SJSA1 (cell line): ENCODE measurements at places on chromosomes 1 and 21. TPM values are rescaled to one million over a fixed set of nuclear protein-coding genes. Genes with fewer than 3 reads are reported as not detected.

Gene ELAPOR1
- total RNA-seq: 0.63 and 1.2 TPM in 2 replicates

Gene E2F2
- total RNA-seq: 7.3 and 12.3 TPM in 2 replicates

Gene FAM72A
- total RNA-seq: 5.9 and 7.2 TPM in 2 replicates

Gene PLA2G2E
- total RNA-seq: not detected in 2 replicates

Gene PLEKHN1
- total RNA-seq: 0.34 TPM in 1 of 2 replicates, not detected in the other

Gene KCNH1
- 0.58 and 2.7 TPM in 2 replicates for total RNA-seq

GRCh38 chr1:52386458-52386857 lies 17.8 kb downstream of the ORC1 start:
- no peak for DNase-seq

- DNase-seq: no peak
Measured at GRCh38 chr1:19325958-19326747, 14.0 kb downstream of the SLC66A1 start.

DNA sequence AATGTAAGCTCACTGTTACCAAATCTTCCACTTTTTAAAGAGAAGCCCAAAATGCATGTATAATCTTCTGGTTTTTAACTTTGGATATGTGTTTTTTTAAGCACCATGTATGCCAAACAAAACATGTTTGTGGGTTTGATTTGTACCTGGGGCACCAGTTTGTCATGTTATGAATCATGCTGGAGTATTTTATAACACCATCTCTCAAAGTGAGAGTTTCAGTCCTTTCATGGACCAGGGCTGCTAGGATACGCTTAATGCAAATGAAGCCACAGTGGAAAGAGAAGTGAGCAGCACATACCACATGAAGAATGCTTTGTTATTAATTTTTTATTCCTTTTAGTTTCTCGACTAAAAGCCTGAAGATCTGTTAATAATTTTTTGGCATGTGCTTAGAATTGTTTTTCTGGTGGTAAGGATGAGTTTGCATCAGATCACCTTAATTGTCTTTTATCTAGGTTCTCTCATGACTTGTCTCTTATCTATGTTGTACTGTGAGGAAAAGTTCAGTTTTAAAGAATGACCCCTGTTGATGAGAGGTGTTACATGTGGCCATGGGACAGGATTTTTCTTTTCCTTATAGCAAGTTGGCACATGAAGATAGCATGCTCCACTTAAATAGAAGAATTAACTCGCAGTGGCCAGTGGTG lies 2.0 kb upstream of the RABGAP1L start:
- DNase-seq: no peak

DNA sequence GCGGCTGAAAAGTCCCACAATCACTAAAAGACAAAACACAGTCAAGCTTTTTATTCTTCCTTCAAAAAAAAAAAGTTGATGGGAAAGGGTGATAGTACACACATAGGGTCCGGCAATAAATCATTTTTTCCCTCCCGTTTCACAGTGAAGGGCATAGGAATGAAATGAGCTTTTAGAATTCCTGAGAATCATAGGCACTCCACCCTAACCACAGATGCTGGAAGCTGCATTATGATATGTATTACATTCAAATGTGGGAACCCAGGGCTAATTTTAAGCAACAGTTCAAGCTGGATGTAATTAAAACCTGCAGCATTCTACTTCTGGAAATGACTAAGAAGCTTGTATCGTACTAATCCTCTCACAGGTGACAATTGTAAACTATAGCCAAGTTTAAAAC lies 75.7 kb upstream of the KCNJ15 start:
- DNase-seq: no peak

DNA sequence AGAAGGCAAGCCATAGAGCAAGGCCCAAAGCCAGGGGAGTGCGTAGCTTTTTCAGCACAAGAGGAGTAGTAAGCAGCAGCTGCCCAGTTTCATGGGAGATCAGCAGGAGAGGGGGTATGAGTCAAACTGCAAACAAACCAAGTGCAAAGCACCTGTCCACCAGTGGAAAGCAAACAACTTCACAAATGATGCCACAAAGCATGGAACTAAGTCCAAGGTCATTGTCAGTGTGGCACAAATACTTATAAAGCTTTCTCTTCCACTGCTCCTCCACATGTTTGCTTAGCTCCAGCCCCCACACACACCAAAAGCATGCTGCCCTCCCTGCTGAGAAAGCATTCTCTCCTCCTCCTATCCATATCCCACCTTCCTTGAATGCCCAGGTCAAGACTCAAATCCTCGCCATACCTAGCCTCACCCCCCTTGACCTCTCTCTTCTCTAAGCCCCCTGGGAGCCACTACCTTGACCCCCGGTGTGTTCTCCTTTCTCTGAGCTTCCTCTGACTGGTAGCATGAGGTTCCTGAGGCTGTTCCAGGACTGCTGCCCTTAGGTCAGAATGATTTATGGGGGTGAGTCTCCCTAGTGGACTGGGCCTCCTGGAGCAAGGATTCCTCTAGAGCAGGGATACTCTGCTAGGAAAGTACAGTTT lies 70.4 kb downstream of the DMAP1 start:
- no peak for DNase-seq

DNA sequence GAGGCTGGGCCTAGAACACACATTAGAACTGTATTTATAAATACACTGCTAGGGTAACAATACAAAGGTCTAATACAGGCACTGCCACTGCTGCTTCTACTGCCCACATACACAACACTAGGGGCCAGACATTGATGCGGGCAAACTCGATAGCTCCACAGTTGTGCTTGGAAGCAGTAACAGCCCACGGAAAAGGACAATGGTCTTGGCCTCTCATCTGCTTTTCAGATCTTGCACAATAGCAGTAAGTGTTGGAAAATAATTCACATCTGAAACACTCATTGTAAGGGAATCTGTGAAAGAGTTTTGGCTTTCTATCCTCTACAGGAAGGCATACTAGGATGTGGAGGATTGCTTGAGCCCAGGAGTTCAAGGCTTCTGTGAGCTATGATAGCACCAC lies 6.9 kb upstream of the SPOCD1 start:
- no peak for DNase-seq

DNA sequence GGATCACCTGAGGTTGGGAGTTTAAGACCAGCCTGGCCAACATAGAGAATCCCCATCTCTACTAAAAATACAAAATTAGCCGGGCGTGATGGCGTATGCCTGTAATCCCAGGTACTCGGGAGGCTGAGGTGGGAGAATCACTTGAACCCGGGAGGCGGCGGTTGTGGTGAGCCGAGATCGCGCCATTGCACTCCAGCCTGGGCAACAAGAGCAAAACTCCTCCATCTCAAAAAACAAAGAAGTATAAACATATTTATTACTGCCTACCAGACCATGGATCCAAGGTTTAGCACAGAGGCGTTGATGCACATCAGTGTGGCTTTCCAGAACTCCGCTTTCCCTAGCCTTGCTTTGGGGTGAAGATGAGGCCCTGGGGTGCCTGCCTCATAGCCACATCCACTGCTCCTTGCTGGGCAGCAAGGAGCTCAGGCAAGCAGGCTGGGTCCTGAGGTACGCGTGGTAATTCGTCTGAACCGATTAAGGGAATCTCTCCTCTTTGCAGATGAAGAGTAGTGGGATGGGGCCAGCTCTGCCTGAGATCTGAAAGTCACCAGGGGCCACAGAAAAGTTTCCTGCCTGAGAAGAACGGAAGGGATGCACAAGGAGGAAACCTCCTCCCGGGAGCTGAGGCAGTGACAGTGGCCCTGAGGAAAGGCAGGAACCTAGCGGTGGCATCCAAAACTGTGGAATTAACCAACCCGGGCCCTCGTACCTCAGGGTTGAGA lies 52.3 kb upstream of the LBR start:
- no peak for DNase-seq
